ENCODE measurements at places on chromosomes 7 and 10.
A peak's percentile ranks its signal among the peaks of the same experiment; 100 is the strongest.

DNA sequence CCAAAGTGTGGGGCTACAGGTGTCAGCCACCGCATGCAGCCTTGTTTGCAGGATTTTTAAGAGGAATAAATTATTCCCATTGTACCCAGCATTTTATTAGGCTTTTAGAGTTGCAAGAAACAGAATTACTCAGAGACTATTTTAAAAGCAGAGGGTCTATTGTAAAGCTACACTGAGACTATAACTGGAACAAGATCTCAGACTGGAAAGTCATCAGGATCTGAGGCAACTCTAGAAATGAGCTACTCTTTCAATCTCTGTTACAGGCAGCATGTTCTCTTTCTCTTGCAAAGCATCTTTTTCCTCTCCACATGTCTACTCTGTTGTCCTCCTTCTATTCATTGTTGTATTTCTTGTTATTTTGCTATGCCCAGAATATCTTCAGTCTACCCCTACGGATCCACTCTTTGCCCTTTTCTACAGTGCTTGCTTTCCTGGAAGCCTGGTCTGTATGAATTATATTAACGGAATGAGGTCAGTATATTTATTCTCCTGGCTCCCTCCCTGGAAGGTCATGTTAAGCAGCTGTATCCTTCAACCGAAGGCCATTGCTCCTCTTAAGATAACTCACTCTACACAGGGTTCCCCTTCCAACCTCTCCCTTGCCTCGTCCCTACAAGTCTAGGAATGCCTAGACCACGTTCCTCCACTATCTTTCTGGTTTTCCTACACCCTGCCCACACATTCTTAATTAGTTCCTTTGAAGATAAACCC lies 27.7 kb upstream of the MICU1 start:
- no peak for ATAC-seq

- no peak for ATAC-seq
These were observed 1.7 kb downstream of the SORCS3 start for GRCh38 chr10:104642658-104643302.

- peak; percentile 74 for ATAC-seq
These were observed 212.8 kb downstream of the MAD1L1 start for GRCh38 chr7:2019711-2020511.

GRCh38 chr7:80017101-80017698 lies 117.4 kb upstream of the GNAI1 start:
- ATAC-seq = no peak

DNA sequence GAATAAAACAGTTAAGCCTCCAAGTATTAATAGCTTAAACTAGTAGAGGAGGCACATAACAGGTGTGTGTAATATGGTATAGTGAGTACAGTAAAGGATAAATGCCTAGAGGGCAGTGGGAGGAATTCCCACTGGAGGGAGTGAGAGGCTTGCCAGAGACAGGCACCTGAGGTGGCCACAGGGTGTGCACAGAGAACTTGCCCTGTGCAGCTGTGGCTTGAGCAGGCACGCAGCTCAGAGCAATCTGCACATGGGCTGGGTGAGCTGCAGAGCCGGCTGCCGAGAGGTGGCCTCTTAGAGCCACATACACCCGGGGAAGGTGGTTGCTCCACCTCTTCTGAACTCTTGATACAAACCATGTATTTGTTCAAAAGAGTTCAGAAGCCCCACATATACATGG lies 237.1 kb downstream of the COBL start:
- no peak for ATAC-seq

Data from gastroesophageal sphincter (tissue), 4 donors.